ENCODE measurements at places on chromosomes 2 and 18.

GRCh38 chr18:41940506-41941215 lies 14.4 kb upstream of the PIK3C3 start:
- no peak for DNase-seq

- DNase-seq: no peak
Observed at GRCh38 chr2:112885506-112885902, 25.5 kb upstream of the IL37 start.

DNA sequence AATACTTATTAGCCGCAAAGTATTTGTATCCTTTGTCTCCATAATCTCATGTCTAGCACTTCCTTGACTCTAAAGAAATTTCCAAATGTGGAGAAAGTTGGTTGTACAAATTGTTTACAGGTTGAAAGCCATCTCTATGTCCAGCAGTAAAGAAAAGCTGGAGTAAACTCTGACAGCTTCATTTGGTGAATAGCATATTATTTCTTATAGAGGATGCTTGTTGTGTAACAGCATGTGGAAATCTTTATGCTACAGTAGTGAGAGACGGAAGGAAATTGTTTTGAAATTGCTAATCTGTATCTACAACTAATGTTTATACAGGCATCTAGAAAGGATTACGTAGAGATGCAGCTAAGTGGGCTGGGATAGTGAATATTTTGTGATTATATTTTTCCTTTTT lies 78.5 kb downstream of the UGGT1 start:
- DNase-seq: no peak

DNA sequence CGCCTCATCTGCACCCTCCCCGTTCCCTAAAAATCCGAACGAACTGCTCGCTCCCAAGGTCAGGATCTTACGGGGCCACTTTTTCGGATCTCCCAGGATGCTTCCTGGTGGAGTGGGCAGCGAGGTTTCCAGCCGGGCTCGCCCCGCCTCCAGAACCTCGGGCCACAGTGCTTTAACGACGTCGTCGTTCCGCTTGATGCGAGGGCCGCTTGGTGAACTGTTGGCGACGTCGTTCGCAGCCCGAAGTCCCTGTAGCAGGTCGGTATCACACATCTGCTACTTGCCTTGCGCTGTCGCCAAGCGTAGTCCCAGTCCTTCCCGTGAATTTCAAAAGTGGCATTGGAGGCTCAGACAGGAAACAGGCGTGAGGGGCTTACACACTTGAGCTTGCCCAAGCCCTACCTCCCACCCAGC lies 15.3 kb downstream of the EVX2 start:
- DNase-seq: no peak

- DNase-seq: no peak
Observed at GRCh38 chr18:40849886-40850285, 1105.1 kb upstream of the PIK3C3 start.

DNA sequence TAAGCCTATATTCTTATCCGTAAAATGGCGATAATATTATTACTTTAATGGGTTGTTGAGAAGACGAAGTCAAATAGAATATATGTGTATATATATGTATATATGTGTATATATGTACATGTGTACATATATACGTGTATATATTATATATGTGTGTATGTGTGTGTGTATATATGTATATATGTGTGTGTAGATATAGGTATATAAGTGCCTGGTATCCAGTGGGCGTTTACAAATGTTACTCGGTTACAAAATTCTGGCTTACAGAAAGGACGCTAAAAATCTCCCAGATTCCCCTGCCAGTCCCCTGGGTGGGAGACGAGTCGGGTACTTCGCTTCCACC lies 295 bp upstream of the MTX2 start:
- DNase-seq: no peak

GRCh38 chr2:231563378-231563961 lies 29.2 kb upstream of the TEX44 start:
- DNase-seq: peak; percentile 79

All from head of caudate nucleus (tissue), 42 donors.